ENCODE measurements at places on chromosomes 4 and X.

- no peak for DNase-seq
These were observed 153.5 kb downstream of the SLC10A7 start for GRCh38 chr4:146368209-146368608.

DNA sequence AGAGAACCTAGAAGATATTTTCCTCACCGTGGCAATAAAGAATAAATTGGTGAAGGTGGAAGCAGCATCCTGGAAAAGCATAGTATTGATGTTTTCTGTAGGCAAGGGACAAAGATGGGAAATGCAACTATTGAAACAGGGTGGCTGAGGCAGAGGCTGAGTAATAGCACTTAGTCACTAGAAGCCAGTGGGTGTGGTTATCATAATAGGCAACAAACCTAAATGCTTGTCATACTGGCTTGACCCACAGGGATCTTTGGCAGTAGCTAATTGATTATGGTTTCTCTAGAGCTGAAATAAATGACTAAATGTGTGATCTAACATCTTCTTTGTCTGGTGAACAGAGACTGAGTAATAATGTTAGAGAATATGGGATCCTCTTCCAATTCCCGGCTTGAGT is 353.6 kb upstream of the RPS6KA3 start:
- no peak for DNase-seq

DNA sequence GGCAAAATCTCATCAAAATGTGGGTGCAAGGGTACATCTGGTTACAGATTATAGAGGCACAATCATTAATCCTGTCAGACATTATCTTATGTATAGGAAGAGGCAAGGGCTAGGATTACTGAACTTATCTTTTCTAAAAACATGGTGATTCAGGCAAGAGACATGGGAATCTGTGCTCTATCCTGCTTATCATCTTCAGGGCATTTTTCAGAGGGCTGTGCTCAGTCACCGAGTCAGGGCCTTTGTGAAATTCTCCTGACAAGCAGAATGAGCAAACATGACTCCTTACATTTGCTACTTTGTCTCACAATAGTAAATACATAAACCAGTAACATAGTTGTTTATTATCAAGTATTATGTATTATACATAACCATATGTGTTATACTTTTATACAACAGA is 84.2 kb upstream of the KCTD8 start:
- DNase-seq, result no peak

DNA sequence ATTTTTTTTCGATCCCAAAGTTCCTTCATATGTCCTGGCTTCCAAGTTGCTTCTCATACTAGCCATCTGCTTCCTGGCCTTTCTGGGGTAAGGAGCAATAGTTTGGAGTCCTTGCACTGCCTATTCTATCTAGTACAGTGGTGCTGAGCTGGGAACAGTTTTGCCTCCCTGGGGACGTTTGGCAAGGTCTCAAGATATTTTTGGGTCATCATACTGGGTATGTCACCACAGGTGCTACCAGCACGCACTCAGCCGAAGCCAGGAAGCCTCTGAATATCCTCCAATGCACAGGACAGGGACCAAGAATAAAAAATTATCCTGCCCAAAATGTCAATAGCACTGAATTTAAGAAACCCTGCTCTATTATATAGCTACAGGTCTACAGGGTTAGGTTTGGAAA is 35.4 kb upstream of the TMSB15B start:
- DNase-seq, result no peak

- no peak for DNase-seq
These were observed 46.2 kb downstream of the FHIP1A start for GRCh38 chr4:151455212-151455611.

All from HuH-7 (cell line).